ENCODE measurements at places on chromosomes 1 and 21.

GRCh38 chr1:101980974-101981373, 15.8 kb downstream of the OLFM3 start:
- DNase-seq = no peak

DNA sequence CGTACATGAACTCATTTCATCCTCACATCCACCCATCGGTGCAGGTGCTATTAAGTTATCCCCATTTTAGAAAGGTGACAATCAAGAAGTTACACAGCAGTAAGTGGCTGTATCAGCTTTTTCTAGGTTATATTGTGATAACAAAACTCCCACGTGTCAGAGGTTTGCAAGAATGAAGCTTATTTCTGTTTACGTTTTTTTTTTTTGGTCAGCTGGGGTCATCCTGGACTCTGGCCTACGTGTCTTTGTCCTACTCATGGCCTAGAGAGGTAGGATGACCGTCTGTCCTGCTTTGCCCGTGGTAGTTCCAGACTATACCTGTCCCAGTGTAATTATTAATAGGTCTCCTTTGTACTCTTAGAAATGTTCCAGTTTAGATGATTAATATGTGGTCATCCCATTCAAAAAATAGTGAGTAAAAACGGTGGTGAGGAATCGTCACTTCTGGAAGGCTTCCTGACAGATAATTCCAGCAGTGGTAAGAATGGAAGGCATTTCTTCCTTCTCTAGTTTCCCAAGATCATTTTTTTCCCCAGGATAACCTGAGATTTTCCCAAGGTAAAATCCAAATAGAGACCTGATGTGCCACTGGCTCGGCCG, 64.2 kb upstream of the KIF26B start:
- no peak for DNase-seq

DNA sequence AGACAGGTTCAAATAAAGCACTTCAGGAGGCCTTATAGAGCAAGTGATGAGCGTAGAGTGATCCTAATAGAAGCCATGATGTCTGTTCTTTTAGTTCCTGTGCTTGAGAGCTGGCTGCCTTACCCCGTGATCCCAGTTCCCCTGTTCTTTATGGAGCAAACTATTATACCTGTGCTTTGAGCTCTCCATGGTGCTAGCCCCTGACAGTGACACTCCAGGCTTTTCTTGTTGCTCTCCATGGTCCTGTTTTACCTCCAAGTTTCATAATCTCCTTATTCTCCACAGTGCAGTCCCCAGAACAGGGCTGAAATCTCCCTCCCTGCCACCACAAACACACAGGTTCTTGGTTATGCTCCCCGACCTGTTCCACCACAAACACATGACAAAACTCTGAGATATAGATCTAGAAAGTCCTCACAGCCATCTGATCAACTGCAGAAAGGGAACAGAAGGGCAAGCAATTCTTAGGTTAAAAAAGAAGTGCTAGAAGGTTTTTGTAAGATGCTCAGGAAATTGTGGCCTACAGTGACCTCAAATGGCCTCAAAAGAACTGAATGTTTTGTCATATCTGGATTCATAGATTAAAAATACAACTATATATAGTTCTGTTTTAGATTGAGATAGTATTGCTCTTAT, 6.0 kb downstream of the CADM3 start:
- peak; percentile 62 for DNase-seq

DNA sequence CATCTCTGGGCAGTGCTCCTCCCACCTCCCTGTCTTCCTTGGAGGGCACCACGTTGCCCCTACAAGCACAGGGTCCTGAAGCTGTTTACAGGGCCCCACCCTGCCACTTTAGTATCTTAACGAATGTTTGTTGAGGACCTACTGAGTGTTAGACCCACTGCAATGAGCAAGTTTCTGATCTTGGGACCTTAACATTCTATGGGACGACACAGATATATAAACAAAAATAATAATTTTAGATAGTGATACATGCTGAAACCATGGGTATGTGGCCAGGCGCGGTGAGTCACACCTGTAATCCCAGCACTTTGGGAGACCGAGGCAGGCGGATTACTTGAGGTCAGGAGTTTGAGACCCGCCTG, 10.1 kb downstream of the ENTREP3 start:
- no peak for DNase-seq

DNA sequence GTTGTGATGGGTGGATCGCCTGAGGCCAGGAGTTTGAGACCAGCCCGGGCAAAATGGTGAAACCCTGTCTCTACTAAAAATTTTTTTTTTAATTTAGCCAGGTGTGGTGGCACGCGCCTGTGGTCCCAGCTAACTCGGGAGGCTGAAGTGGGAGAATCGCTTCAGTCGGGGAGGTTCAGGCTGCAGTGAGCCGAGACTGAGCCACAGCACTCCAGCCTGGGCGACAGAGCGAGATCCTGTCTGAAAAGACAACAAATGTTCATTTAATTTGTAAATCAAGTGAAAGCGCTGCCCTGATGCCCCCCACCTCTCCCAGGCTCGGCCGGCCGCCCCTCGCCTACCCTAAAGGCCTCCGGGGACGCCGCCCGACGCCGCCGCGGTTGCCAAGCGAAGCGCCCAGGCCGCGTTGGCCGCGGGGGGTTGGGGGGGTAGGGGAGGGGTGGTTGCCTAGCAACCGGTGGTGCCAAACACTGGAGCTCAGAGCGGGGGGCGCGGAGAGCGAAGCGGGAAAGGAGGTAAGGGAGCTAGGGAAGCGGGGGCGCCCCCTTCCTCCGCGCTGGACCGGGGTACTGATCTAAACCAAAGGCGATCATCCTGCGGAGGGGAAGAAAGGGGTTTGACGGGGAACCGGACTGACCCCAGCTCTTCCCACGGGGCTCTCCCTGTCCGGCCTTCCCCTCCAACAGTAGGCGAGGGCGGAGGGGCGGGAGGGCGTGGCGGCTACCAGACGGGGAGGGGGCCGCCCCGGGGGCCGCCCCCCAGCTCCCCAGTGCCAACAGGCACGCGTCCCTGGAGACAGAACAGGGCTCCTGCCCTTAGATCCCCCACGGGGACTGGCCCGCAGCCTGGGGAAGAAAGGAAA, at the start of gene TEKT2:
TEKT2 (plus strand) TSS at position 460 of the 862 bp plus-strand sequence. CDS start 828 bp downstream, outside the sequence.
- DNase-seq = peak; percentile 29

- DNase-seq = no peak
Observed at GRCh38 chr1:11690397-11691301, 861 bp upstream of the DRAXIN start.

GRCh38 chr1:8825985-8826481, 8.6 kb upstream of the RERE start:
- DNase-seq = peak; percentile 88

GRCh38 chr1:70778934-70779333, 268.7 kb downstream of the PTGER3 start:
- DNase-seq = peak; percentile 22

GRCh38 chr1:31159869-31160611, 79.6 kb downstream of the NKAIN1 start:
- no peak for DNase-seq

DNA sequence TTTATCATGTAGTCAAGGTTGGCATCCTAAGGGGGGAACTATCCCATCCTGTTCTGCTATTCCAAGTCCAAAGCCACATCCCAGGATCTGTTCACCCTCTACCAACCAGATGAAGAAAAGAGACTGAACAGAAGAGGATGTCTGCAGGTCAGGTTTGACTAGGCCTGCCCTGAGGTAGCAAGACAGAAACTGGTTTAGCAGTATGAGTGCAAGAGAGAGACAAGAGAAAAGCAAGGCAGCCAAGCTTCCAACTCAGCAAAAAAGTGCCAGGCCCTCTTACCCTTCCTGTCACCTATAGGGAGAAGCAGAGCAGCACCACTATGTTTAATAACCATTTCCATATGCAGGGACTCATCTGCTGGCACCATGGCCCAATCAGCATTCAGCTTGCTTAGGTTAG, 320.8 kb upstream of the DUSP10 start:
- DNase-seq = no peak

GRCh38 chr1:54546651-54547401, 1.2 kb upstream of the ACOT11 start:
- DNase-seq = no peak

DNA sequence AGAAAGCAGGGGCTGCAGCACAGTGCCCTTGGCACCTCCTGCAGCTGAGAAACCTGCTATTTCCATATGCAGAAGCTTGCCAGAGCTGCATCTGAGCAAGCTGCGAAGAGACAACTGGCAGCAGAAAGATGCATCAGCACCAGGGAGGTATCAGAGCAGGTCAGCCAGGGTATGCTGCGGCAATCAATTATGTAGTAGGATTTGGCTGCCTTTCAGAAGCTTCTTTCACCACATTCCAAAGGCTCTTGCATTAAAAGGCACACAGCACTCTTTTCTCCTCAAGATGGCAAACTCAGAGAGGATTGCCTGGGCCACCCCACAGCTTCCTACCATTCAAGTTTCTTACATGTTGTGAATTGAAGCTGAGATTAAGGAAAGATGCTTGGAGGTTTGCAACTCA, 47.6 kb upstream of the RAP1A start:
- peak; percentile 82 for DNase-seq

GRCh38 chr1:30449003-30449402, 274.4 kb downstream of the MATN1 start:
- no peak for DNase-seq

DNA sequence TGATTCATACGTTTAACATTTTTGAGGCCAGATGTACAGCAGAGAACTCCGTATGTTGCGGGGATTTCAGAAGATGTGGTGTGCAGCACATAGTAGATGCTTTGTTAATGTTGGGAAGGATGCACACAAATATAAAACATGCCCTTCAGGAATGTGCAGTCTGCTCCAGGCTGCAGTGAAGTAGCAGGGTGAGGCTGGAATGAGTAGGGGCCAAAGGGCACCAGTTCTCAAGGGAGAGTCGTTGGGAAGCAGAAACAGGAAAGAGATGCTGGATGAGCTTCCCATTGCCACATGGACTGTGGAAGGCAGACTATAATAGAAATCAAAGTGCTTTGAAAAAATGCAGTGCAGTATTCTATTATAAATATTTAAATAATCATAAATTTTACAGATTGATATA, 126.9 kb downstream of the NOS1AP start:
- no peak for DNase-seq

DNA sequence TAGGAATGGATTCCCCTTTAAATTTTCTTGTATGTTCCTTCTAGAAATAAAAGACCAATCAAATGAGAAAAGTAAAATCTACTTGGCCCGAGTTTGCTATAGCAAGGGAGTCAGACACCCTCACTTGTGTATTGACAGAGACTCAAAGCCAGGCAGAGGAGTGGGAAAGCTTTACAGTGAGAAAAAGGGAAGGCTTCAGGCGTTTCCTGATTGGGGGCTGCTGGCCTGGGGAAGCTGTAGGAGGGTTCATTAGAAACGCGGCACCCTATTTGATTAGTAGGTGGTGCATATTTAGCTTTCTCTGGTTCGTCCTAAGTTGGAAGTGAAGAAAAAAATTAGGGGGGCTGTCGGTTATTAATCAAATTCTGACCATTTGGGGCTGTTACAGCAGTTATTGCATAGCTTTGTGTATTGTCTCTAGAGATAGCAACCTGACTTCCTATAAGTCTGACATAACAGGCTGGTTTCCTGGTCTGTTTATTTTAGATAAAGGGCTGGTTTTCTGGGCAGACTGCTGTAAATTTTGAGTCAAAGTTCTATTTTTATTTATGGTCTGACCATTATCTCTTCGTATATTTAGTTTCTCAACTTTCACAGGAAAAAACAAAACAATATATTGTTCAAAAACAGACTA, 10.0 kb downstream of the SLC25A24 start:
- DNase-seq = no peak

- peak; percentile 53 for DNase-seq
Observed at GRCh38 chr1:17098446-17099317, 20.6 kb downstream of the PADI2 start.

DNA sequence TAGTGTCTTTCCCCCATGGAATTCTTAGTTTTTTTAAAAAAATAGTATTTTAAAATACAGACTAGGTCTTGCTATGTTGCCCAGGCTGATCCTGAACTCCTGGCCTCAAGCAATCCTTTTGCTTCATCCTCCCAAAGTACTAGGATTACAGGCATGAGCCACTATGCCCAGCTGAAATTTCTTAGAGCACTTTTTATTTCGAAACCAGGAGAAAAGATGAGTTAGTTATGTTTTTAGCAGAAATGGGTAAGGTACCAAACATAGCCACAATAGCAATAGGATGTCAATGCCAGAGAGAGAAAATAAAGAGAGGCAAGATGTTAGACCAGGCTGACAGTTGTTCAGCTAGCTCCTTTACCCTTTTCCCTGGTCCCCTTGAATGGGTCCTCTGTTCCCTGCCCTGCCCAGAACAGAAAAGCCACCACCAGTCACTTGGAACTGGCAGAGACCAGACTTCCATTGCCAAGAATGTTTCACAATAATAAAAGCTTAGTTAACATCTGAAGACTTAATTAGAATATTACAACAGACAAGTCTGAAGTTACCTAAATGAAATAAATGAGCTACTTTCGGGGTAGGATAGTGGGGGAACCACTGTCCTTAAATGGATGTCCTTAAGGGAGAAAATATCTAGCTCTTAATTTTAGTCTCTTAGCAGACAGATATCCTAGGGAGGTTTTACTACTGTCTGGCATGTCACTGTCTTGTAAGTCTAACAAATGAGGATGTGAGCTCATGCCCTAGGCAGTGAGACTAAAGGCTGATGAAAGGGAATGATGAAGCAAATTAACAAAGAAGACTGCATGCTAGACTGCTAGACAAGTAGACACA, 54.3 kb downstream of the ABL2 start:
- DNase-seq = peak; percentile 75

- DNase-seq = no peak
Observed at GRCh38 chr1:53642607-53643006, 96.4 kb downstream of the GLIS1 start.

- DNase-seq = peak; percentile 26
Observed at GRCh38 chr1:162535501-162535900, 26.0 kb upstream of the UAP1 start.

GRCh38 chr1:67118191-67118590, 16.6 kb downstream of the C1orf141 start:
- peak; percentile 62 for DNase-seq

GRCh38 chr1:77950873-77951272, 28.0 kb downstream of the FUBP1 start:
- DNase-seq = no peak

DNA sequence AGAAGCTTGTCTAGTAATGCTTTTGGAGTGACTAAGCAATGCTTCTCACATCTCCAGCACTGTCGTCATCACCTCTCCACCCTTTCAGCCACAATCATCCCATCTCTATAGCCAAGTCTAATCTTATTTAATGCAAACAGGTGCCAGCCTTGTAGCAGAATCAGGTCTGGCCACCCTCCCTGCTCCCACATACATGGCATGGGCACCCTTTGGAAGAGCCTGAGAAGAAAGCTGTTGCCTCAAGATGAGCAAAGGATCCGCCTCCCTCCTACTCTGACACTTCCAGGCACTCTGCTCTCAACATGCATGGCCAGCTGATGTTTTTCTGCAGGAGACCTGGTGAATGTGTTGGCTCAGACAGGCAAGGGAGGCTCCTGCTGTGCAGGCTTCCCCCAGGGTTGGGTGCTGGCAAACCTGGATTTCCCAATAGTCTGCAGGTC, 113.1 kb upstream of the GRIK3 start:
- no peak for DNase-seq

- DNase-seq = no peak
Observed at GRCh38 chr21:35043549-35043948, 5.6 kb downstream of the RUNX1 start.

GRCh38 chr1:43878440-43878839, 55.2 kb upstream of the ARTN start:
- DNase-seq = peak; percentile 41

Data from EL (cell line).